ENCODE measurements at places on chromosomes 11 and 22.

DNA sequence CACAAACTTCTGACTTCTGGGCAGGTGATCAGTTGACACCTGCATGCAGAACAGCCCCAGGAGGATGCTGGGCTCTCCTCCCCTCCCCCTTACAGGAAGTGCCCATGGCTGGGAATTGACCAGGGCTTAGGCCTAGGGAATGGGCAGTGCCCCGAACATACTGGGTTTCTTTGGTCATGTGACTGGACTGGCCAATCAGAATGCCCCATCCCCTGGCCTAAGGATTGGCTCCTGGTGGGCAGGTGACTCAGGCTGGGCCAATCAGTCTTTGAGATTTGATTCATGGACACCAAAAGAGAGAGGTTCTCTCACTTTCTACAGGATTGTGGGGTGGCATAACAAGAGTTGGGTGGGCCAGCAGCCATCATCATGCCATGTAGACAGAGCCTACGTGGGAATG, 37.1 kb downstream of the MCM5 start:
- no peak for DNase-seq

DNA sequence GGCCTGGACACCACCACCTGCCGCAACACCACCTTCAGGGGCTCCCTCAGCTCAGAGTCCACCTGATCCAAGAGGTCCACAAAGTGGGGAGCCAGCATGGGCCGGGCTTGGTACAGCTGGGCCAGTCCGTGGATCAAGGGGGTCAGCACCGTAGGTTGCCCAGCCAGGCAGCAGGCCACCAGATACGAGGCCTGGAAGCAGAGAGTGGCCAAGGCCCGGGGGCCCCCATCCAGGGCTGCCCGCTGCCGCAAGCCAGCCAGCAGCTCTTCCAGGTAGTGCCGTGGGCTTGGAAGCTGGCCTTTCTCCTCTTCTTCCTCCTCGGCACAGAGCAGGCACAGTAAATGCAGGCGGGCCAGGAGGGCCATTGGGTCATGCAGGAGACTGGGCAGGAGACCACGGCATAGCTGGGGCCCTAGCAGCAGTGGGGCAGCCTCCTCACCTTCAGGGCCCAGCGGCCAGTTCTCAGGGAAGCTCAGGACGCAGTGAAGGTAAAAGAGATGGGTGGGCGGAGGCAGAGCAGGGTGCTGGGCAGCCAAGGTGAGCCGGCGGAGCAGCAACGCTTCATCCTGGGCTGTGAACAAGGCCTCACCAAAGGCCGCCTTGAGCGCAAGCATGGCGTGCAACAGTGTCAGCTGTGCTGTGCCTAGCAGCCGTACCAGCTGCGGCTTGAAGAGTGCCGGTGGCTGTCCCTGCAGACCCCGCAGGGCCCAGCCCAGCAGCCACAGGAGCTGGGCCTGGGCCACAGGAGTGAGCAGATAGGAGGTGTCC, 1.7 kb downstream of the AP5B1 start:
- DNase-seq = no peak

- DNase-seq = no peak
Observed at GRCh38 chr11:34252651-34253050, 105.2 kb downstream of the ABTB2 start.

DNA sequence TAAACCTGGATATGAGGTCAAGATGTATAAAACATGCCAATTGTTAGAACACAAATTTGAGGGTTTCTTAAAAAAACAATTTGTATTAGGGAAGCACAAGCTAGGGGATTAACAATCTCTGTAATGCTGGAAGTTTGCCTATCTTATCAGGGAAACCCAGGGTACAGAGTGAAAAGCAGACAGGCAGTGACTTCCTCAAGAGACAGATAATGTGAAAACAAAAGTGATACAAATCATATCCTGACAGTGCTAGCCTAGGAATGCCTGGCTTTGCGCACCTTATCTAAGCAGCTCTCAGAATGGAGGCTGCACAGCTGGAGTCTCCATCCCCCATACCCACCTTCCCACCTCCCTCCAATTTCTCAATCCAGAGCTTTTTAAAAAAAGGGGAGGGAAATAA, 22.5 kb upstream of the RBX1 start:
- DNase-seq = no peak

- DNase-seq = no peak
Observed at GRCh38 chr11:76763573-76764346, 19.4 kb upstream of the TSKU start.

GRCh38 chr11:113331441-113331840, 17.1 kb downstream of the TTC12 start:
- no peak for DNase-seq

DNA sequence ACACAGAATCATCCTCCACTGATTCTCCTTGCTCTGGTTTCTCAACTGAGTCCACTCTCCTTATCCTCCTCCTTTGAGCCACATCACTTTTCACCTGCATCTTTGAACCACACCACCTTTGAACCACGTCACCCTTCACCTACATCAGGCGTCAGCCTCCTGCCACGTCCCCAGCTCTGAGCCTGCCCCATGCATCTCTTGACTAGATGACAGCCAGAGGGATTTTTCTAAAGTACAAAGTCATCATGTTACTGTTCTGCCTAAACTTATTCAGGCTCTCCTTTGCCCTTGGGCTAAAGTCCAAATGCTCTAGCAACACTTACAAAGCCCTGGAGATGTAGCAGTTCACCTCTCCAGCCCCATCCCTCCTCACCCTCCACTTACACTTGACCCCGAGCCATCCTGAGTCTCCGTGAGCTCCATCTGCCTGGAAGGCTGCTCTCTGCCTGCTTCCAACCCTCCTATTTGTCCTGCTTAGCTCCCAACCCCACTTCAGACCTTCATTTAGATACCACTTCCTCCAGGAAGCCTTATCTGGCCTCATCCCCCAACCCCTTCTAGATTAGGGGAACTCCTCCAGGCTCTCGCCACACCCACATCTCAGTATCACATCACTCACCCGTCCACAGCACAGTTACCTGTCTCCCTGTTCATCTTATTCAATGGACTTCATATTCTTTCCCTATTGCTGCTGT, 3.7 kb upstream of the MS4A10 start:
- DNase-seq = no peak

DNA sequence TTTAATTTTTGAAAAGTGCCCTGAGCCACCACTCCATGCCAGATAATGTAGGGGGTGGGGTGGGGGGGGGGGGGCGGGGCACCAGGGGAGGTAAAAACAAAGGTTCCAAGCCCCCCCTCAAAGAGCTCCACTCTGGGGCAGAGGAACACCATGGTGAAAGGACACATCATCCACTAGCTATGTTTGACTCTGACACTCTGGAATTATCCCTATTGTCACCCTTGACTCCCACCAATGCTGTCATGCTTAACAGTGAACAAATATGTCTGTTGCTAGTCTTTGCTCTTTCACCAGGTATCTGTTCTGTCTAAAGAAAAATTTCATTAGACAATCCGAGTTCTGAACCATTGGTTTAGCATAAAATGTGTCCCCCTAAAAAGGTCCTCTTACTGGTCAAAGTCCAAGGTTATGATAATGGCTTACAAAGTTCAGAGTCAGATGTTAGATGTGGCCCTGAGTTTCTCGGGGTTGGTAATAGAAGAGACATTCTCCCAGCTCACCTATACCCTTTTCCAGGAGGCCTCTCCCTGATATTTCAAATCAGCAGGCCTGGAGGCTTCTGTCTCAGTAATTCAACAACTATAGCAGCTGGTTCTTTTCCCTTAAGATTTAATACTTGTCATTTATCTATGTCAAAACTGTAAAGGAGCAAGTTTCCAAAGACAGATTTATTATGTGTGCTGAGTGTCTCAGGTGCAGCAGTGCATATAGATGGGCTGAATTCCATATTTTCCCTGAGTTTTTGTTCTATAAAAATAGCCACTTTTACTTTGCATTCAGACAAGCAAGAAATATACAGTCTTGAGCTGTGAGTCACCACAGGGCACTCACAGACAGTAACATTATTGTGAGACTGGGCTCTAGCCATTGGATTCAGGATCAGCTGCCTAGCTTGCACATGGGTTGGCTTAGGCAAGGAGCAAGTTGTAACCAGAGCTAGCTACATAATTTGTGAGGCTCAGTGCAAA, 174.1 kb downstream of the CSNK2A3 start:
- DNase-seq = no peak

- no peak for DNase-seq
Observed at GRCh38 chr11:103749158-103749557, 287.3 kb upstream of the DDI1 start.

Measured in T-helper 17 cell (primary cell).